ENCODE measurements at places on chromosomes 16 and 17.
A peak's percentile ranks its signal among the peaks of the same experiment; 100 is the strongest.

GRCh38 chr16:53789137-53789536 lies 85.2 kb downstream of the FTO start:
- no peak overlapping the region for H3K27ac ChIP-seq
- H3K27me3 ChIP-seq = no peaks in the 10 kb centered on the region
- no peaks in the 10 kb centered on the region for H3K36me3 ChIP-seq
- H3K4me1 ChIP-seq = no peaks in the 10 kb centered on the region

- no peak overlapping the region for H3K4me3 ChIP-seq
- no peak overlapping the region for H3K27ac ChIP-seq
- H3K36me3 ChIP-seq = no peaks in the 10 kb centered on the region
- H3K4me1 ChIP-seq = peaks cover 9% of the 10 kb centered on the region
Observed at GRCh38 chr17:69597898-69598692, 183.6 kb downstream of the MAP2K6 start.

GRCh38 chr16:57945740-57946138 lies 25.2 kb downstream of the CNGB1 start:
- no peak overlapping the region for H3K27ac ChIP-seq
- no peak overlapping the region for H3K4me3 ChIP-seq
- H3K4me1 ChIP-seq = no peaks in the 10 kb centered on the region
- no peaks in the 10 kb centered on the region for H3K27me3 ChIP-seq

DNA sequence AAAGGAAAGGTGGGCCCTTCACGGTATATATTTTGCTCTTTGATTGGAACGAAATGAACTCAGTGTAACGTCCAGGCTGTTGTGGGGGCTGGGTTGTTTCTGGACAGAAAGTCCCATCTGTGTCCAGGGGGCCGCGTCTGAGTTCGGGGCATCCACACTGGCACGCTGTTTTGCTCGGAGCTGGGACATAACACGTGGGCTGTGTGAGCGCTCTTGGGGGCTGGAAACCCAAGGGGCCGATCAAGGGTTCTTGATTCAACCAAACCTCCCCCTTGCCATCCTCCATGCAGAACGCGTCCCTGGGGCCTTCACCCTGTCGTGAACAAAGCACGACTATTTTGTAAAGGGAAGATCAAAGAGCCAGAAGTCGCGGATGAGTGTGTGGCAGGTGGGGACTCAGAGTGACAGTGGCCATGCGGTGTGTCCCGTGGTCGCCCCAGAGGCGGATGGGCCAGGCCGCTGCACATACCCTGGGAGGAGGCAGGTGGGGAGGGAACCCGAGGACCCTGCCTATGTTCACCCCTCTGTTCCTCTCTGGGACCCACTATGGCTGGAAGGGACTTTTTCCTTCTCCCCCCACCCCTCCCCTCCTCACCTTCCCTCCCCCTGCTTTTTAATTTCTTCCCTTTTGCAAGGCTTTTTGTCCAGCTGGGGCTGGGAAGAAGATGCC lies 387.2 kb downstream of the SEC14L1 start:
- no peak overlapping the region for H3K27ac ChIP-seq
- peak overlapping the region; percentile 51 for H3K4me3 ChIP-seq
- H3K27me3 ChIP-seq = peaks cover 36% of the 10 kb centered on the region
- H3K4me1 ChIP-seq = peaks cover 5% of the 10 kb centered on the region
- H3K36me3 ChIP-seq = no peaks in the 10 kb centered on the region

DNA sequence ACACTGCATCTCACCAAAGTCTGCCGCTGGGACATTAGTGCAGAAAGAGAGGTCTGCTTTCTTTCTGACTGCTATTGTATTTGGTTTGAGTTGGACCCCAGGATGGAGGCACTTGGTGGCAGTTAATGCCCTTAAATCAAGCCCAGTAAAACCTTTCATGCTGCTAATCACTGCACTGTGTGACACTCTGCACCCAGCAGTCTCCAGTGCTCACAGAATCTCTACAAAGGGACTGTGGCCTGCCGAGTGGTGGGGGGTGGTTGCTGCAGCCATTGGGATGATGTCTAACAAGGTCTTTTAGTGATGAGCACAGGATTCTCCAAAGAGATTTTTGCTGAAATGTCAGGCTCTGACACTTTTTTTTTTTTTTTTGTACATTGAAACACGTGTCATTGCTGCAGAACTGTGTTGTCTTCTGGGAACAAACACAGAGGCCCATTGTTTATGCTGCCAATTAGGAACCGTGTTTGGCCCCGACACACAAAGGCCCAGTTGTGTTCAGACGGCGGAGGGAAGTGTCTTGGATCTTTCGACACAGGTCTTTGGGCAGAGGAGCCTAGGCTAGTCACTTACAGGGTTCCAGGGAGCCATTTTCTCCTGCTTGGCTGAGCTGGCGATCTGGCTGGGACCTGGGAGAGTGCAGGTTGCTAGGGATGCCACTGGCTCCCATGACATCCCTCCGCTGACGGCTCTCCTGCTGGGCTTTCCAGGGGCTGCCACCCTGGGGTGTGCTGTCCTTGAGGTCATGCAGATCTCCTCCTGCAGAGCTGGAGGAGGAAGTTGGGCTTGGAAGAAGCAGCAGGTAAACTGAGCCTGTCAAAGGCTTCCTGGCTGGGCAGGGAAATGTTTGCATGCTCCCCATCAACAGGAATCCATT lies 16.2 kb upstream of the TNRC6C start:
- no peak overlapping the region for H3K27ac ChIP-seq
- H3K36me3 ChIP-seq = no peaks in the 10 kb centered on the region
- H3K27me3 ChIP-seq = peaks cover 19% of the 10 kb centered on the region
- DNase-seq = no peak
- no peaks in the 10 kb centered on the region for H3K4me1 ChIP-seq

GRCh38 chr17:6576038-6576785 lies 19.9 kb upstream of the PITPNM3 start:
- peak overlapping the region; percentile 77 for H3K27ac ChIP-seq
- H3K4me1 ChIP-seq = peaks cover 12% of the 10 kb centered on the region
- H3K27me3 ChIP-seq = no peaks in the 10 kb centered on the region
- peaks cover 10% of the 10 kb centered on the region for H3K36me3 ChIP-seq
- no peak for DNase-seq

- H3K27me3 ChIP-seq = peaks cover 64% of the 10 kb centered on the region
- H3K27ac ChIP-seq = no peak overlapping the region
- peaks cover 23% of the 10 kb centered on the region for H3K4me1 ChIP-seq
- no peak for DNase-seq
Observed at GRCh38 chr17:37745801-37746426, 1.1 kb upstream of the HNF1B start.

DNA sequence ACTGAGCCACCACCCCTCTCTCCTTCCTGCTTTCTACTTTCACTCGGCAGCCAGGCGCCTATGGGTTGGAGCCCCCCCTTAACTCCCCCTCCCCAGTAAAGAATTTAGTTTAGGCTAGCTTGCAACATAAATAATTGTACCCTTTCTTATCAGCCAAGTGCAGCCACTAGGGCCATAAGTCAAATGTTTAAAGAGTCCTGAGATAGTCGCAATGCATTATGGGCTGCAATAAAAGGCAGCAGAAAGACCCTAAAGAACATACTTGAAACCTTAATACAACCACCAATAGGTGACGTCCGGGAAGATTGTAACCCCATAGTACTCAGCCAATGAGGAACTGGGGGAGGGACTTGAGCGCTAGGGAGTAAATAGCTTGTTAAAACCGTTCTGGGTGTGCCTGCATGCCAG lies 40.5 kb downstream of the C16orf82 start:
- H3K4me1 ChIP-seq = peaks cover 4% of the 10 kb centered on the region
- no peaks in the 10 kb centered on the region for H3K36me3 ChIP-seq
- DNase-seq = no peak
- no peak overlapping the region for H3K4me3 ChIP-seq
- peaks cover 5% of the 10 kb centered on the region for H3K27me3 ChIP-seq

DNA sequence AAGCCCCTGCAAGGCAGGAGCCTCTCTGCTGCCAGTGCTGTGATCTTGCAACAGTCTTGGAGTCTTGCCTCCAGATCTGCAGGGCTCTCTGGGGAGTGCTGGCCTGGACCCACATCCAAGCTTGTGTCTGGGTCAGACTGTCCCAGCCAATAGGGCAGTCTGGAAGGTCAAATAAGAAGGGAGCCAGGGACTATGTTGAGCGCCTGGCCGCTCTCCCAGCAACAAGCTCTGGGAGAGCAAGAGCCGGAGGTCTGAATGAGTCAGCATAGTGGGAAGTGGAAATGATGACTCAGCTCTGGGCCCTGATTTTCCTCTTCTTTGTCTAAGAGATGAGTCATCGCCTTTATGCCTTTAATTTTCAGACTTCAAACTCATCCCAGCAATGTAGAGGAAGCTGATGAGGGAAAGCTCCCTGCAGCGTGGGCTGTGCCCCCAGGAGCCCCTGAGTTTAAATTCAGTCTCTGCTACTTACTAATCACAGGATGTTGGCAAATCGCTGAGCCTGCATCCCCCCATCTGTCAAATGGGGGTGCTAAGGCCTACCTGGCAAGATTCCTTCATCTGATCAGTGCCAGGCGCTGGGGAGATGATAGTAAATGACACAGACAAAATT lies 43.6 kb upstream of the HAPSTR1 start:
- peak overlapping the region; percentile 32 for H3K27ac ChIP-seq
- no peaks in the 10 kb centered on the region for H3K36me3 ChIP-seq
- H3K27me3 ChIP-seq = no peaks in the 10 kb centered on the region
- DNase-seq = peak; percentile 75

- DNase-seq = no peak
- H3K4me1 ChIP-seq = no peaks in the 10 kb centered on the region
- no peaks in the 10 kb centered on the region for H3K36me3 ChIP-seq
- no peak overlapping the region for H3K4me3 ChIP-seq
Observed at GRCh38 chr17:49548506-49549310, 27.0 kb upstream of the NXPH3 start.

DNA sequence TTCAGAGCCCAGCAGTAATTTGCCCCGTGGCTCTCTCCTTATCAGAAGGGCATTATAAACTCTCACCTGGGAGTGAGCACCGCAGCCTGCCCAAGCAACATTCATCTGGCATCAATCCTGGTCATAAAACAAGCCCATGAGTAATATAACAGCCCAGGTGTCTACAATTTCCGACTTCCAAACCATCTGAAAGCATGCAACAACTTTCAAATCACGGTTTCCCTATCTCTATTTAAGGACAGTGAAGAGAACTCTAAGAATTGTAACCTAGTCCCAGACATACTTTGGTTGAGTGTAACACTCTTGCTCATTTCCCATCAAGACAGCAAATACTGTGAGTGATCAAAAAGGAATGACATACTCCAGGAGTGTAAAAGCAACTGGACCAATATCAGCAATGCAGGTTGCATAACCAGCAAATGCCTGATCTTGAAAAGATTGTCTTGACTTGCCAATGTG lies 487.4 kb upstream of the SOX9 start:
- no peak for DNase-seq
- H3K27ac ChIP-seq = no peak overlapping the region
- no peak overlapping the region for H3K4me3 ChIP-seq
- H3K36me3 ChIP-seq = no peaks in the 10 kb centered on the region

- H3K27ac ChIP-seq = no peak overlapping the region
- H3K4me3 ChIP-seq = no peak overlapping the region
- H3K4me1 ChIP-seq = peaks cover 5% of the 10 kb centered on the region
Observed at GRCh38 chr17:49603238-49603637, 27.6 kb downstream of the NXPH3 start.

GRCh38 chr16:3252967-3253366 lies 3.5 kb downstream of the MEFV start:
- peaks cover under 1% of the 10 kb centered on the region for H3K27me3 ChIP-seq
- H3K4me1 ChIP-seq = no peaks in the 10 kb centered on the region
- DNase-seq = no peak
- no peaks in the 10 kb centered on the region for H3K36me3 ChIP-seq
- no peak overlapping the region for H3K27ac ChIP-seq

GRCh38 chr17:64779376-64780095 lies 117.4 kb upstream of the SMURF2 start:
- no peak overlapping the region for H3K27ac ChIP-seq
- peak overlapping the region; percentile 64 for H3K4me3 ChIP-seq
- peaks cover 19% of the 10 kb centered on the region for H3K36me3 ChIP-seq
- peaks cover 13% of the 10 kb centered on the region for H3K4me1 ChIP-seq
- H3K27me3 ChIP-seq = peaks cover 14% of the 10 kb centered on the region

GRCh38 chr16:89422527-89422904 lies 67.8 kb downstream of the ANKRD11 start:
- peak; percentile 46 for DNase-seq
- peak overlapping the region; percentile 70 for H3K27ac ChIP-seq
- H3K36me3 ChIP-seq = peaks cover 27% of the 10 kb centered on the region
- peak overlapping the region; percentile 48 for H3K4me3 ChIP-seq
- peaks cover 67% of the 10 kb centered on the region for H3K4me1 ChIP-seq
- H3K27me3 ChIP-seq = no peaks in the 10 kb centered on the region

DNA sequence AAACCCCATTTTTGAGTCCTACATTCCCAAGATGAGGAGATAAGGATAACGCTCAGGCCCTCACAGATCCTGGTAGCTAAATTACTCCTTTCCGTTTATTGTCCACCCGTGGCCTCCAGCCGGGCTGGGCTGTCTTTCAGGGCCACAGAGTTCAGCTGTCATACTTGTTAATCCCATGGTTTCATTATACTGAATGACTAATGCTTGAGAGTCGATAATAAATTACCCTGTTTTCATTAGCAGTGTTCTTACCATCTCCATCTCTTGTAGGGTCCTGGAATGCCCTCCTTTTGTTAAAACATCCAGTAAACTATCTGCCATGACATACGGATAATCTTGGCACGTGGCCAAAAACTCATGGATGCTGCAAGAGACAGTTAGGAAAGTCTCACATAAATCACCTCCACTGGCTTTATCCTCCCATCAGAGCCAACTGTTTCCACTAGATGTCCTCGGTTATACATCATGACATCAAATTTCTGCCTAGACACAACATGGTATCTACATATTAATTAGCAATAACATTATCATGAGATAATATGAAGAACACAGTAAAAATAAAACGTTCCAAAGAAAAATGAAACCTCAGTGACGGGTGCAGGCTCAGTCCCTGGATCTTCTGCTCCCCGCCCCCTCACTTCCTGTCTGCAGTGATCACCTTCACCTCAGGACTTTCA lies 45.3 kb downstream of the BRD7 start:
- H3K27ac ChIP-seq = peak overlapping the region; percentile 61
- no peaks in the 10 kb centered on the region for H3K27me3 ChIP-seq
- peak overlapping the region; percentile 17 for H3K4me3 ChIP-seq
- H3K36me3 ChIP-seq = peaks cover 60% of the 10 kb centered on the region
- peaks cover 26% of the 10 kb centered on the region for H3K4me1 ChIP-seq
- no peak for DNase-seq

DNA sequence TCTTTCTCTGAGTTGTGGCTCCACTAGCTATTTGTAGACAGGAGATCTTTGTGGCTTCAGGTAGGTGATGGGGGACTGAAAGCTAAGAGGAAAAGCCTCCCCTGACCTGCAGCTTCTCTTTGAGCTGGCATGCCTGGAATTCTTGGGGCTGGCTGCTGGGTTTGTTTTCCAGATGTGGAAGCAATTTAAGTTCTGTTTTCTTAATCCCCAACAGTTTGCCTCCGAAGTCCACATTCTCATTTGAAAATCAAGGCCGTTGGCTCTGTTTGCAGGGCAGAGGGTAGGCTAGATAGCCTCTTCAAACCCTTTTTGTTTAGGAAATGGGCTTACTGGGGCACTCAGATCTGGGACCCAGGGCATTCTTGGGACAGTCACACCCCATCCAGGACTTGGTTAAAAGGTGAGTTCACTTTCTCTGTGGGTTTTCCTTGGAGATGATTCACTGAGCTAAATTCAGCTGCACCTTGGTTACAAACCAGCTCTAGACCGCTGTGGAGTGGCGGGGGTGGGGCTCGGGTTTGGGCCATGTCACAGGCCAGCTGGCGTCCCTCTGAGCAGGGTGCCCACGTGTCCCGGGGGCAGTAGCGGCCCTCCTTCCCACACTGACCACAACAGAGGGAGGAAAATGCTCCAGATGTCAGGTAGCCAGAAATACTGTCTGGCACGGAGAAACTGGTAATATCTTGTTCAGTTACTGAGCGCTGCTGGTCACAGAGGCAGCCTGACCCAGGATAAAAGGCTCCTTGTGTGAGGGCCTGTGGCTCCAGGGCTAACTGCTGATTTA lies 108.5 kb downstream of the RAB11FIP4 start:
- peak overlapping the region; percentile 4 for H3K4me3 ChIP-seq
- peak overlapping the region; percentile 35 for H3K27ac ChIP-seq
- peaks cover 6% of the 10 kb centered on the region for H3K36me3 ChIP-seq
